ENCODE measurements at places on chromosomes 4 and X.

- DNase-seq, result no peak
Measured at GRCh38 chr4:14812101-14812500, 190.2 kb upstream of the CPEB2 start.

- DNase-seq, result no peak
Measured at GRCh38 chrX:5180135-5180741, 1048.4 kb downstream of the NLGN4X start.

DNA sequence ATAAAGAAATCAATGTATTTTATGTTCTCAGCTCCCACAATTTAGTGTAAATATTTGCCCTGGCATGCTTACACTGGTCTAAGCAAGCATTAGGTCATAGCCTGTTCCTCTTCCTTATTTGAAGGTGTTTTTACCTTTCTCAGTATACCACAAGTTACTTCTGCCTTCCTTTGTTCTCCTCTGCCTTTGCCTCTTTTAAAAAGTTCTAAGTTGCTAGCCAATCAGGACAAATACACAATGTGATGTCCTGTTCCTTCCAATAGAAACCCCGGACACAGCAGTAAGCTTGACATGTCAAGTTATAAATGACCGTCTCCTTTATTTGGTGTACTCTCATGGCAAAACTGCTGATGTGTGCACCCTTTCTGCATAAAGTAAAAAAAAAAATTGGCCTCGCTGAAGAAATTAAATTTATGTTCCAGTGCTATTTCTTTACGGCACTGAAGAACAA is 49.4 kb downstream of the UGT2B10 start:
- no peak for DNase-seq

GRCh38 chr4:101279377-101279871 is 67.9 kb downstream of the PPP3CA start:
- DNase-seq, result no peak

All from NCI-H1436 (cell line).